NCI-H1417 treated with DMSO at 0.1 percent for 48 hours (cell line): ENCODE measurements at places on chromosomes 4 and X.

DNA sequence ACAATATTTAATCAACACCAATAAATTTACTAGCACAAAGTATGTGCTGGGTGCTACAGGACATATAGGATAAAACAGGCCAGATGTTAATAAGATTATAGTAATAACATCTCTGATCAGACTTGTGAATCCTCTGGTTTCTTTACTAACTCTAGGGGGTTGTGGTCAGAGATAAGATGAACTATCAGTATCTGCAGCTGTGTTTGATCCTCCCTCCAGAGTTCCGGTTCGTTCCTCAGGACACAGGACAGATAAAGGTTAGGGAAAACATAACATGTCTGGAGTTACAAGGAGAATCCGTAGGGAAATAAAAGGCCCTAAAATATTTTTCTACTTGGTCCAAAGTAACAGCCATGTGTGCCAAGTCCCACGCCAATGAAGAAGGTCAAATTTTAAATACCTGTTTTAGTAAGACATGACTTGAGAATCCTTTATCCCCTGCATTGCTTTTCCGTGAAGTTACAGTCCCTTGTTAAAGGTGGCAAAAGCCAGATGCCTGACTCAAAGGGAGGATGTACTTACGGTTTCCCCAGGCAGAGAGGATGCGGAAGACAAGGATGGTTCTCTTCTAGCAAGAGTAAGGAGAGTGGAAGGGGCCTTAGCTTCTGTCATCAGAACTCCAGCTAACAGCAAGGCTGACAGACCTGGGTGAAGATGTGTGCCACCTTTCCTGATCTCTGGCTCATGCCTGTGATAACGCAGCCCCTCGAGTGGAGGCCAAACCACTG, 44.4 kb downstream of the KIAA0232 start:
- no peak for DNase-seq

DNA sequence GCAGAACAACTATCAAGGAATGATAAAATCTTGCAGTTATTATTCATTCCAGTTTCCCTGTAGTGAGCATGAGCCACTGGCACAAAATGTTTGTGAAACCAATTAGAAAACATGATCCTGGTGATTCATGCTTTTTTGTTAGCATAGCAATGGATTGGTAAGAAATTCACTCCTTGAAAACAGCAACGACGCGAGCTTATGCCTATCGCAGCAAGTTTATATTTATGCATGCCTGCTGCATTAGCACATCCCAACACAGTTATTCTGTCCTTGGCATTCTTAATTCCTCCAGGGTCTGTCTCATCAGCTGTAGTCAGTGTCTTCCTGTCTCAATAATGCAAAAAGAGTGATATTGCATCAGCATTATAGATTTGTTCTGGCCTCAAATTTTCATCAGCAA, 975.9 kb downstream of the STIM2 start:
- no peak for DNase-seq

DNA sequence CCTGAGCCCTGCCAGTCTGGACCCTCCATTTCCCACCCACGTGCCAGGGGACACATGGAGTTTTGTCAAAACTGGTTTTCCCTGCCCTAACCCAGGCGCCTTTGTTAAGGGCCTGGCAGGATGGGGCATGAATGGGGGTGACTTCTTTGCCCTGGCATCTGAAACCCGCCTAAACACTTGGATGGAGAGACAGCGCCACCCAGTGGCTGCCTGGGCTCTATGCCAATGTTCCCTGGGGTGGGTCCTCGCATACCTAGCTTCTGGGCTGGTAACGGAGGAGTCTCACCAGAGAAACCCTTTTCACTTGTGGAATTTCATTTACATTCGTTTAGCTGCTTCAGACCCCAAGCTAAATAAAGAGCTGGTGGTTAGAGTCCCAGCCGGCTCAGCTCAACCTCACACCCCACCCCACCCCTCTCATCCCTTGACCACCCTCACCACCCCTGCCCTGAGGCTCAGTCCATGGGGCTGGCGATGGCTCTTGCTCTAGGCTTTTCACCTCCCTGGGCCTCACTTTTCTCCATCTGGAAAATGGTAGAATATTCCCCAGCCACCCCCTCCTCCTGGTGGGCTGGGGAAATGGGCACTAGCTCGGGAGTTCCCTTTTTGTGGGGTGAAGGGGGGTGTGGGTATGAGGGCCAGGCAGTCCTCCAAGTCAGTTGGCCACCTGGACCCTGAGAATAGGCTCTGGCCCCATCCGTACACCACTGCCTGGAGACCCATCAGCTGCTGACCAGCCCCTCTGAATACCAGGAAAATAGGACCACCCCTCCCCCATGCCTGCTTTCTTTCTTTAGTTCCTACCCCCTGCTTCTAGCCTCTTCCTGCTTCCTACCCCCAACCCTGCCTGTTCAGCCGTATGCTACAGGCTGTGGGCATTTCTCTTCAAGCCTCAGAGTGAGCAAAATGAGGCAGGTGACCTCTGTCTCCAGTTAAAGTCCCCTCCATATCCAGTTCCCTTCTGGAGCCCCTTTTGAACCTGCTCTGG, 57.1 kb upstream of the PJA1 start:
- no peak for DNase-seq

DNA sequence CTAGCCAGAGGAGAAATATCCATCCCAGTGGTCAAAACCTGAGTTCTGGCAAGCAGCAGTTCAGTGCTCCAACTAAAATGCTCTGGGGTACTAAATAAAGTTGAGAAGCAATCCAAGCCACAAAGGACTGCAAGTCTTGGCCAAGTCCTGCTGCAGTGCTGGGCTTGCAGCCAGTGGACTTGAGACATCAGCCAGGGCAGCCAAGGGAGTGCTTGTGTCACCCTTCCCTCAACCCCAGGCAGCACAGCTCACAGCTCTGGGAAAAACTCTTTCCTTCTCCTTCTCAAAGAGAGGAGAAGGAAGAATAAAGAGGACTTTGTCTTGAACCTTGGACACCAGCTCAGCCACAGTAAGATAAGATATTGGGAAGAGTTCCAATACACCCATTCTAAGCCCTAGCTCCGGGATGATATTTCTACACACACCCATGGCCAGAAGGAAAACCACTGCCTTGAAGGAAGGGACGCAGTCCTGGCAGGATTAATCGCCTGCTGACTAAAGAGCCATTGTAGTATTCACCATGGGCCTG, 99.8 kb downstream of the PTCHD1 start:
- DNase-seq, result no peak

DNA sequence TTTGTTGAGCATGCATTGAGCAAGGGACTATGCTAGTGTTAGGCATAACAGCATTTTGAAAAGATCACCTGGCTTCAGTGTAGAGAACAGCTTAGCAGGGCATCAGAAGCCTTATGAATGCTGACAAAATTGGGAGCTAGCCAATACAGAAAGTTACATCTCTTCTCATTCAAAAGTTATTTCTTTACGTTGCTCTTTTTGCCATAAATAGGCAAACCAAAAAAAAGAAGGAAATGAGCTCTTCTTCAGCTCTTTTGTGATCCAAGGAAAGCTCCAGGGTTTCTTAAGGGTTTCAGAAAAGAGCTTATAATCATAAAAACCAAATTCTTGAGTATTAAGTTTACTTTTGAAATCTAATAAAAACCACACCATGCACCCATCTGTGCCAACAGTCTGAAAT, 35.2 kb upstream of the LNX1 start:
- no peak for DNase-seq

DNA sequence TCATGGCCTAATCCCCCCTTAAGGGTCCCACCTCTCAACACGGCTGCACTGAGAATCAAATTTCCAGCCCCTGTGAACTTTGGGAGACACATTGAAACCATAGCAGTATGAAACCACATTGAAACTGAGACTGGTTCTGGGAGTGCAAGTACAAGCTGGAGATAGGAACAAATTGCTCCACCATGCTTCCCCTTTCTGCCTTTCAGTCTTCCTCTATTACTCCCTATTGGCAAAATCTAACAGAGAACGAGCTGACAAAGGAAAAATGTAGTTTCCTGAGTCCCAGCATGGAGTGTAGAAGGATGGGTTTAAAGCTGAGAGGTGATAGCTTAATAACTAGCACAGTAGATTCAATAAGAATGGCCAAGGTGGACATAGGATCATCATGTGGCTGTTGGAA, 161.7 kb upstream of the RPL34 start:
- DNase-seq, result no peak

DNA sequence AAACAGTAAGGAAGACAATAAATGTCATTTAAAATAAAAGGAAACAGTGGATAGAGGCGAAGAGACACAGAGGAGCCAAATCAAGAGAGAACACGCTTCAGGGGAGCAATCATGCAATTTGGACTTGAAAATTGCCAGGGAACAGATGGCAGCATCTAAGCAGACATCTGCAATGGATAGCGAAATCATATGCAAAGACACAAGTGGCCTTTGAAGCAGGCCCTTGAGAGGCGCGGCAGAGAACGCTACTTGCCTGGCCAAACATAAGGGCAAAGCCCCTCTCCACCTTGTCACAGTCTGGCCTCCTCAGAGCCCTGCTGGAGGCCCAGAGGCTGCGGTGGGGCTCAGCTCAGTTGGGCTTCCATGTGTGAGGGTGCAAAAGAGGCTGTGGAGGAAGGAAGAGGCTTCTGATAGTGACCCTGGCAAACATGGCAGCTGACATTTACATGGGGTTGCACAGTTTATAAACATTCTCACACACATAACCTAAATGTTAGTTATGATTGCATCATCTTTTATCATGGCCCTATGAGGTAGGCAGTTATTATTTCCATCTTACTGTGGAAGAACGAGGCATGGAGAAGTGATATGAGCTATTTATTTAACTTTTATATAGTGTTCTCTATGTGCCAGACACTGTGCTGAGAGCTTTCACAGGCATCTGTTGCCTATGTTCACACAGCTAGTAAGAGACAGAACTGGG, 18.3 kb downstream of the ADGRG4 start:
- DNase-seq, result no peak

DNA sequence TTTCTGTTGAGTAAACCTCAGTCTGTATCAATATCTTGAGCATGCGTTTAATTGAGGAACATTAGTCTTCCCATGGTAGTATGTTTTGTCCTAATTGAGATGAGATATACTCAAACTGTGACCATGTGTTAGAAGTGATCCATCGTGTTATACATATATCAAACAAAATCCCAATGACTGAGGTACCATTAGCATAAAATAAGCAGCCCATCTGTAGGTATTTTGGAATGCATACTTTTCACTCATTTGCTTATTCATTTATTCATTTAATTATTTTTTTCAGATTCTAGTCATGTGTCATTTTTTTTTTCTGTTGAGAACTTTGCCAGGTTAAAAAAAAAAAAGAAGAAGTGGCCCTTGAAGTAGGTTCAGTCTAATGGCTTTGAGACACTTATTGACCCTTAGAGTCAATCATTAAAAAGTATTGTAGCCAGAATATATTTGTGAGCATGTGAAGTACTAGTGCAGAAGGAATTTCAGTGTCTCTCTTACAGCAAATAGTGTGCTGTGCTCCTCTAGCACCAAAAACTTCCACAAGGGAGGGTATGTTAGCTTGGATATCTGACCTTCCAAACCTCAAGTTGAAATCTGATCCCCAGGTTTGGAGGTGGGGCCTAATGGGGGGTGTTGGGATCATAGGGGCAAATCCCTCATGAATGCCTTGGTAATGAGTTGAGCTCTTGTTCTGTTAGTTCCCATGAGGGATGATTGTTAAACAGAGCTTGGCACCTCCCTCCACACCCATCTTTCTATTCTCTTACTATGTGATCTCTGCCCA, 130.8 kb upstream of the NPY2R start:
- DNase-seq, result no peak

GRCh38 chrX:114709406-114709805, 125.5 kb downstream of the HTR2C start:
- no peak for DNase-seq

DNA sequence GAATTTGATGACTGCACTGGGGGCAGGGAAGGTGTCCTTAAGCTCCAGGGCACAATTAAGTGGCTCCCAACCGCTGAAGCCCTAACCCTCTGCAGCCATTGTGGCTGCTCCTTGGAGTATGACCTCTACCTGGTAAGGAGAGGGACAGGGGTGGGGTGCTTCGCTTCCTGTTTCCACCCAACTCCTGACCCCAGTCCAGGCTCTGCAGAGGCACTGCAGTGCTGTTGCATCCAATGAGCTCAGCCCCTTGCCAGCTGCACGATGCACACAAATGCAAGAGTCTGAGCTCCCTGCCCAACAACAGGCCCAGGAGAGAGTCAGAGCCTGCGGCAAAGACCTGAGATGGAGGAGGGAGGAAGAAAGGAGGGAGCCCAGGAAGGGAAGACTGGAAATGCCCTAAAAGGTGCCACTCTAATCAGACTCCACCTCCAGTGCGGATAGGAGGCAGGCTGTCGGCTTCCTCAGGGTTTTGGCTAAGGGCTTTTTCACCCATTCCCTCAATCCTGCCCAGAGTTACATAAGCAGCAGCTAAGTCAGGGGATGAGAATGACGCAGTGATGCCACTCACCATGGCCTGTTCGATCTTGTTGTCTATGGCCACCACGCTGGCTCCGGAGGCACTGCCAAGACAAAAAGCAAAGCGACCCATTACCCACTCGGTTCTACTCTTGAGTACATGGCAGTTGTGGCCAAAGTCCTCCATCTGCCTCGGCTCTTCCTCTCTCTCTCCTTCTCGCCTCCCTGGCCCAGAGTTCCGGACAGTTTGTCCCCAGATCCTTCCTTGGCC, 60.1 kb downstream of the TSC22D3 start:
- no peak for DNase-seq

- DNase-seq, result no peak
These were observed 25.1 kb upstream of the USO1 start for GRCh38 chr4:75699299-75699698.

GRCh38 chr4:71923070-71923469, 108.7 kb upstream of the NPFFR2 start:
- no peak for DNase-seq

DNA sequence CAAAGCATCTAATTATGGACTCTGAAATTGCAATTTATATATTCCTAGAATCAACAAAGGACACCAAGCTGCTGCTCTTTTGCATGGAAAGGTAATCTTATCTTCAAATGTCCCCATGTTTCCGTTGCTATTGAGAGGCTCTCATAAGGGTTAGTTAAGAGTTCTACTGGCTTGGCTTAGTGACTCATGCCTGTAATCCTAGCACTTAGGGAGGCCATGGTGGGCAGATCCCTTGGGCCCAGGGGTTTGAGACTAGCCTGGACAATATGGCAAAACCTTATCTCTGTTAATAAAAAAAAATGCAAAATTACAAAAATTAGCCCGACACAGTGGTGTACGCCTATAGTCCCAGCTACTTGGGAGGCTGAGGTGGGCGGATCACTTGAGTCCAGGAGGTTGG, 93.4 kb upstream of the RAPGEF2 start:
- no peak for DNase-seq
